ENCODE measurements at places on chromosomes 4 and X. TPM values are rescaled to one million over a fixed set of nuclear protein-coding genes. Genes with fewer than 3 reads are reported as not detected.

DNA sequence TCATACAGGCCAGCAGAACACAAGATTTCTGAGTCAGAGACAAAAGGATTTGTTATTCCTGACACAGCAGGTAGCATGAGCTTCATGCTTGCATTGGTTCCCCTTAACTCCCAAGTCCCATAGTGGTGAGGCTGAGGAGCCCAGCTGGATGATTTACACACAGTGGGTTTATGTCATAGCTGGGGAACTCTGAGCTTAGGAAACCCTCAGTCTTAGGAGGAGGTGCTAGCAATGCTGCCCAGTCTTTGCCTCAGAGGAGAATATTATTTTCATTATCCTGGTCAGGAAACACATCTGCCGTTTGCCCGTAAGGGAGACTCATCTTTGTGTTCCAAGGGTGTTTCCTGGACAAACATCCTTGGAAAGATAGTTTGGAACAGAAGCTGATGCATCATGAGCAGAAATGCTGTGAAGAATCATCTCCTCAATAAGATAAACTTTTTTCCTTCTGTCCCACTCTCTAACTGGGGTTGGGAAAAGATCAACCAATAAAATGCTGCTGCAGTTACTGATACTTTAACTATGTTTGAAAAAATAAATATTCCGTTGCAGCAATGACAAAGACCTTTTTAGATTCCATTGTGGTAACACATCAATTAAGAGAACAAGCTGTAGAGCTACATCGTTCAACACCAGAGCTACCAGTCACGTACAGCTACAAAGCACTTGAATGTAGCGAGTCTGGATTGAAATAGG is 146.8 kb downstream of the DCLK2 start:
- DNase-seq, result peak; percentile 99

The NCAPG gene
- 9.1 TPM for polyA plus RNA-seq

- DNase-seq, result peak; percentile 64
Measured at GRCh38 chr4:4663028-4663427, 121.2 kb upstream of the STX18 start.

DNA sequence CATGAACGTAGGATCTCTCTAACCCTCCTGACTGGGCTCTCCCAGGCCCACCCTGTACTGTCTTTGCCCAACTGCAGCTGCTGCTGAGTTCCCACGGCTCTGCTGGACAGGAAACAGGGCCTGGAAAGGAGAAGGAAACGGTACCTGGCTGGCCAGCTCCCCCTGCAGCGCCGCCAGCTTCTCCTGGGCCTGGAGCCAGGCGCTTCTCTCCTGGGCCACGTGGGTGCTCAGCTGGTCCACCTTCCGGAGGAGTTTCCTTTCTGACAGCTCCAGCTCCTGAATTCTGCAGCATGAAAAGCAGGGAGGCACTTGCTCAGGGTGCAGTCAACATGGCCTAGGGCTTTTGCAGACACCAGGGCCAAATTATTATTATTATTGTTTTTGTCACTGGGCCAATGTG is 6.5 kb downstream of the C4orf50 start:
- no peak for DNase-seq

GRCh38 chr4:144572660-144573059 is 73.3 kb upstream of the HHIP start:
- no peak for DNase-seq

The CENPVL1 gene
- not detected for polyA plus RNA-seq

DNA sequence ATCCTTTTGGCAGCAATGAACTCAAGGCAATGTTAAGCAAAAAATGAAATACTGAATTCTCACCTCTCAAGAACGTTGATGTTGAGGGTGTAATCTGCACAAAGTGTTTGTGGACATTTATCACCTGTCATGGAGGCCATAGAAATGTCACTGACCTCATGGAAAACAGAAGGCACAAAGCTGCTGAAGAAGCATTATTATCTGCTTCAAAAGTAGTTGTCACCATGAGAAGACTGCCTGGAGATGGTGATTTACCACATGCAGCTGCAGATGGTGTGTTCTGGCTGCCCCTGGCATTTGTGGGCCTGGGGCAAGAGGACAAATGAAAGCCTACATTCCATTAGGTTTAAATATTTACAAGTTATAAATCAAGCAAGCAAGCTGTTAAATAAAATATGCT is 116.8 kb upstream of the RPS6KA3 start:
- DNase-seq, result no peak

DNA sequence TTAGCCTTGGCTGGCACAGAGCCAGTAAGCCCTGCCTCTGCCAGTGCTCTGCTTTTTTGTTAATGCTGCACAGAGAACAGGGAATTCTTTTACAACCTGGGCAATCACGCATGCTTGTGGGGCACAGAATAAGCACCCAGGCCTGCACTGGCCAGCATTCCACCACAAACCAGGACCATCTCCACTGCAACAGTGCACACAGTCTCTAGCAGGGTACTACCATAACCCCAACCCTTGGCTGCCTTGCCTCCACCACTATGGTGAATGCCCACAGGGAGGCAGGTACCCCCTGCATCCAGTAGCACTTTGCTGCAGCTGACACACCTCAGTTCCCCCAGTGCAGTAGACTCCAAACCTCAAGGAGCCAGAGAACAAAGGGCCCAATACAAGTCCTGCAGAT is 19.2 kb upstream of the FAAH2 start:
- no peak for DNase-seq

The MBNL3 gene
- polyA plus RNA-seq, result 0.32 TPM

DNA sequence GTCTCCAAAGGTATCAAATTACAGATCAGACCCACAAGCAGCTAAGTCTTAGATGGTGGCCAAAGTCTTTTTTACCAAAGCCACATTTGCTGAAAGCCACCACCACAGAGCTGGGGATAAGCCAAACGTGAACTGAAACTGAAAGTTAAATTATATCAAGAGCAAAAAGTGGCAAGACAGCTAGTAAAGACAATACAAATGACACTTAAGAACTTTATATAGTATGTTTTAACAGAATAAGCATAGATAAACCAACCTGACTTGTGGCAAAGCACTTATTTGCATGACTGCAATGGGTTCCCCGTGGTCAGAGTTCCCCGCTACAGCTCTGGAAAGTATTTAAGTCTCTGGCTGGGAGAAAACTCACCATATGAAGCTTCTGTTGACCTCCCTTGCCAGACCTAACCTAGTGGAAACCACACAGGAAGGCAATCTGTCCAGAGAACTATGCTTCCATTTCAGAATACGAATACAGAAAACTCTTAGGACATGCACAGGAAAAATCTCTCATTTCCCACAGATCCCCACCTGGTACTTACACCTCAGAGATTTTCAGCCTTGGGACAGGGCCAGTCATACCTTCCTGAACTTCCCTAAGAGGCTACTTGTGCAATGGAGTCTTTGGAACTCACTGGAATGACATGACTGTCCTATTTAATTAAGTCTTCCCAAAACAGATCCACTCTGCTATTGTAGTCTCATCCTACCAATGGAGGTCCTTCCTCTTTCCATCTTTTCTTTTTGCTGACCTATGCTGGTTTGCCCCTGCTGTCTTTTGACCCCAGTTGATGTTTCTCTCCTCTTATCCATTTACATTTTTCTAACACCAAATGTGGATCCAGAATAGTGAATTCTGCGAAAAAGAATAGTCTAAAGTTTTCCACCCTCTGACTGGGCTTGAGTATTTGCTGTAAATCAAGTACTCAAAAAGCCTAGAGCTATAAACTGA is 225.1 kb downstream of the NR3C2 start:
- DNase-seq, result no peak

All from IMR-90 (cell line).